ENCODE measurements at places on chromosomes 7 and 10.

DNA sequence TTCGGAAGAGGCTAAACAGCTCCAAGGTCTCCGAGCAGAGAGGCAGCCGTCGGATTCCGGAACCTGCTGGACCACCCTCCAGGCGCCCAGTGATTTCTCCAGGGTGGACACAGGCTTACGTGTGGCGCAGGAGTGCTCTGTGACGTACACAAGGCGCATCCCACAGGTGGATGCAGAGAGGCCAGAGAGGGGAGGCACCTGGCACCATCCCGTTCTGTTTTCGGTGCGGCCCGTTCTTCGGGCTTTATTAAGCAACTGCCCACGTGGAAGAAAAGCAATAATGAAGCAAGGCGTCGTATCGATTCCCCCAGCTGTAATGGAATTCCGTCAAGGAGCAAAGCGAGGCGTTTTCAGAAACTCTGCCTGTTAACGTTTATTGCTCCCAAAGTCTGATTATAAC, 163.6 kb downstream of the PTPRN2 start:
- no peak for DNase-seq

DNA sequence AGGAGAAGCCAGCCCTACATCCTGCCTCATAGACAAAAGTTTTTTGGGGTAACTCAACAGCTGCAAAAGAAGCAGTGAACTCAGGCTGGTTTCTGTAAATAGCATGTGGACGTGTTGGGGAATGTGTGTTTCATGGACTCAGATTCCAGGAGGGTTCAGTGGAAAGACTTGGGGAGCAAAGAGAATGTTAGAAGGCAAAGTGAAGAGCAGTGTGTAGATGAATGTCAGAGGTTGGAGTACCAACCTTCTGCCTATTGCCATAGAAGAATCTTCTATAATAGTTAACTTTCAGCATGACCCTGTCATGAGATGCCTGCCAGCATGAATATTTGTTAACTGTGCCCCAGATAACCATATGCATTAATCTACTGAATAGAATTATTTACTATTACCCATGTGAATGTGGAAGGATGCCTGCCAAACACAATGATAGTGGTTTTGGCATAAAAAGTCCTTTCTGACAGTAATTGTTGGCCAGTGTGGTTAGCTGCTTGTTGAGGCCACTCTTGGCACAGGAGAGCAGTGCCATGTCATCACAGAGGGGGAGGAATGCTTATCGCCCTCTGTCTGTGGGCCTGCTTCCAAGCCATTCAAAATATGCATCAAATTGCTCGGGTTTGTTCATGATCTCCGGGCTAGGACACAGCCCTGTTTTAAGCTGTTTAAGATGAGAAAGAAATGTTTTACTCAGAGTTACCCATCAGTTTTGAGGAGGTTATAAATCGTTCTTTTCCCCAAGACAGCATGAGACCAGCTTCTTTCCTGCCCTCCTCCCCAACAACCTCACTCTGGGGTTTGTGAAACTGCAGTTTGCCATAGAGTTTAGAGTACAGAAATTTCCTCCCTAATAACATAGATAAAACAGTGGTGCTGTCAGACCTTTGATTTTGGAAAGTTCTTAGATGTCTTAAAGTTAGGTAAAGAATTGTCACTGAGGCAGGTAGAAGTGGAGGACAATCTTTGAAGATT, 165.3 kb downstream of the WNT2 start:
- no peak for DNase-seq

DNA sequence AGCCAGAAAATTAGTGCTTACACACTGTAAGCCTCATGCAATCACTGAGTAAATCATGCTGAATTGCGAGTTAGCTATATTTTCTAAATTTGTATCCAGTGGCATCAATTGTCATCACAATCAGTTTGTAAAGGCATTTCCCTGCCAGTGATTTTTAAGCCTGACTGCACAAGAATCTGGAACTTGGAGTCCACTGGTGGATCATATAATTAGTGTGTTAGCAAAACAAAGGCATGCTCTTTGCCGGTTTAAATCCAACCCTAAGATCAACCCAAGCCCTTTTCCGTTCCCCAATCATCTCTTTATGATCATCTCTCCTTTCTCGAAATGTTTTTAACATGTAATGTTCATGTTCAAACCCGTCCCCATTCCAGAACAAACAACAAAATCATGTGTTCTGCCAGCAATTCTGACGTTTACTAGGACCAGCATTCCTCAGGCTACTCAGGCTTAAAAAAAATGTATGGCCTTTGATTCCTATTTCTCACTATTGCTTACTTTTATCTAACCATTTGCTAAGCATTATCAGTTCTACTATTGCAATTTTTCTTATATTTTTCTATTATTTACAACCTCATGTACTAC, 649.2 kb downstream of the SORCS1 start:
- DNase-seq: no peak

- DNase-seq: no peak
Observed at GRCh38 chr10:78528749-78529204, 495.1 kb downstream of the RPS24 start.

DNA sequence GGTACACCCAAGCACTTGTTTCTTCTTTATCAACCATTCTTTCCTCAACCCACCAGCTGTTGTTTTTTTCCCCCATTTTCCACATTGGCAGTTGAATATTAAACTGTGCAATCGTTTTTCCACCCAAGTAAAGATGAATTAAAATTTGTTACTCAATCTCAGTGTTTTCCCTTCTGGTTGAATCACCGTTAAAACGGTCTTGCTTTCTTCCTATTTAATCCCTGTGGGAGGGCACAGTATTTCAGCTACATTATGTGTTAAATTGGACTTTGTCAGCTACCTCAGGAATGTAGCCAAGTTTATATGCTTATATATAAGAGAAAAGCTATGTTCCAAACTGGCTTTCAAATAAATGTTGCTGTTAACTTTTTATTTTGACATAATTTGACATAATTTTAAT, 19.9 kb downstream of the SLC35G1 start:
- DNase-seq: no peak

DNA sequence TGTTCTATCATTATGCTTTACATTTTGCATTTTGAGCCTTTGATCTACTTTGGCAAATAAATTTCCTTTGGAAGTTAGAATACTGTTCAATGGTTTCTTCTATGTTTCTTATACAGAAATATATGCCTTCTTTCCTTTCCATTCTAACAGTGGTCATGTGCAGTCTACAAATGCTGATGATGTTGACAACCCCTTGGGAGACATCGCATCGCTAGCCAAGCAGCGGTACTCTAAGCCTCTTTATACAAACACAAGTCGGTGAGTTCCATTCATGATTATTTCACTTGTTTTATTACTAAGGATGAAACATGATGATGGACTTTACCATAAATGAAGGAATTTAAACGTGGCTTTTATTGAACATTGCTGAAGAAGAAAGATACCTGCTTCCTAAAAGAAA, 48.1 kb upstream of the ZPBP start:
- no peak for DNase-seq

DNA sequence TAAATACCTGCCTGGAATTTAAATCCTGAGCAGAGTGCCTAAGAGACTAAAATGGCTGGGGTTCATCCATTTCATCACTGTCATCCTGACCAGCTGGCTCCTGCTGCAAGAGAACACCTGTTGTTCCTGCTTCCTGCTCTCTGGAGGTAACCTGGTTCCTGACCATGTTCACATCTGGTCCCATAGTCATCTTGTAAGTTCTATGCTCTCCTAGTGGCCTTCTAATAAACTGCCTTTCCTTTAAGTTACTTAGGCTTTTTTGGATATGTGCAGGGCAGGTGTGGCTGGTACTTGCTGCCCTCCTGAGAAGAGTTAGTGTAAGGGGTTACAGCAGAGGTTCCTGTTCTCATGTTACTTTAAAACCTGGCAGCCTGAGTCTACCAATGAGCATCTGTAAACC, 80.0 kb downstream of the NRCAM start:
- no peak for DNase-seq

DNA sequence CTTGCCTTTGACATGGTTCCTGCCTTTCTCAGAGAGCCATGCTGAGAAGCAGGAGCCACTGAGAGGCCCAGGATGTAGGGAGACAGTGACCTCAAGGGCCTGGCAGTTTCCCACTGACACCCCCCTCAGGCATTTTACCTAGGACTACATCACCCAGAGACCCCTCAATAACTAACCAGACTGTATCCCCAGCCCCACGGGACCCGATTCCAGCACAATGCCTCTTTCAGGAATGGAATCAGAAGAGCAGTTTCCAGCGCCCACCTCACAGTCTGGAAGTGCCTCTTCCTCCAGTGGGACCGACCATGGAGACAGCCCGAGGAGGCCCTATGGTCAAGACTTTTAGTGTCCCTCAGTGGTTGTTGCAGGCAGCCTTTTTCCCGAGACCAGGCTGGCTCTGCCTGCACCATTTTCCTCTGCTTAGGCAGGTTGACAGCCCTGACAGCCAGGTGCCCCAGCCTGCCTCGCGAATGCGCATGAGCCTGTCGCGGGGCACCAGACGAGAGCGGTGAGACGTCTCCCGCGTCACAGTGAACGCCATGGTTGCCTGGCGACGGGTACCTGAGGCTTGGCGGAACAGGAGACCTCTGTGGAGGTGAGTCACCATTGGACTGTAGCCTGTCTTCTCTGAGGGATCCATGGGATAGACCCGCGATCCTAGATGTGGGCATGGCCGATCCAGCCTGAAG, 28.4 kb upstream of the ZNF273 start:
- DNase-seq: no peak

DNA sequence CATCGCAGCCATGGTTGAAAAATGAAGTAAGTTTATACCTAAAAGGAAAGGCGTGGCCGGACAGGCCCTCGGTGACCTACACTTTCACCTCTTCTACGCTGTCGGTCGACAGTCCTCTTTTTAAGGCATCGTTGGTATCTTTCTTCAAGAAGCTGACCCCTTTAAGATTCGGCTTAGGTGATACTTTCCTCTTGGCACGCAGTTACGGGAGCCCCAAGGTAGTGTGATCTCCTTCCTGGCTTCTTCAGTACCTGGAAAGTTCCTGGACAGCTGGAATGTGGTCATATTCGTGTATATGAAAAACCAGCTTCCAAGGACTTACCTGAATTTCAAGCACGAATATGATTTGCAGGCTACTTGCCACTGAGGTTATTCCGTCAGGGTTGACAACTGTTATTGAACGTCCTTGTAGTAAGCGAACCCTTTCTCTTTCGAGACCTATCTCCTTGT, 885 bp upstream of the SYPL1 start:
- DNase-seq: no peak

DNA sequence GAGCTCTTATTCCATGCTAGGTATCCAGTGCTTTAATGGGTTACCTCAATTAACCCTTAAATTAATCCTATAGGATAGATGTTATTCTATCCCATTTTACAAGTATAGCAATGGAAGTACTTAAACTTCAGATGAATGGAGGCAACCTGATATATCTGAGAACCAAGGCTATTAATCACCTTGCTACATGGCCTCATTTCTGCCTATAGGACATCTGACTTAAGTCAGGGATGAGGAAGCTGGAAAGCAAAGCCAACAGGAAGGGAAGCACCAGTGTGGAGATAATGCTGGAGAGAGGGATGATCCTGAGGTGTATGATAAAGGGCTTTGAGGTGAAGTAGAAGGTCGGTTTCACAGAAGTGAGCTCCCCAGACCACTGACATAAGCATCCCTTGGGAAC, 132.3 kb downstream of the CHN2 start:
- no peak for DNase-seq

DNA sequence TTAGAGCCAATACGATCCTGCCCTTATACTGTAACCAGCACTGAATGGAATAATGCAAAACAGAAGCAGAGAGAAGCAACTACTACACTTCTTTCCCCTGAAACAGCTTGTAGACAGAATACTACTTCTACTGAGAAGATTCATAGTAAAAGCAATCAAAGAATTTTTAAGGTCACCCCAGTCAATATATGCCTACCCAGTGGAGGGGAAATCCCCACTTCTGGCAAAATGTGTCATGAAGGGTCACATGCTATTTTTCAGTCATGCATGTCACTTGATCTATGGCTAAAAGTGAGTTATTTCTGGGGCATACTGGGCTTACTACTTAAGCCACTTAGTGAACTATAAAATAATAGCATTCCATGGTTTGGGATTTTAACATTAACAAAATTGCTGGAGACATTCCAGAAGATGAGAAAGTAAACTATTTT, 25.6 kb downstream of the IRF5 start:
- DNase-seq: no peak

DNA sequence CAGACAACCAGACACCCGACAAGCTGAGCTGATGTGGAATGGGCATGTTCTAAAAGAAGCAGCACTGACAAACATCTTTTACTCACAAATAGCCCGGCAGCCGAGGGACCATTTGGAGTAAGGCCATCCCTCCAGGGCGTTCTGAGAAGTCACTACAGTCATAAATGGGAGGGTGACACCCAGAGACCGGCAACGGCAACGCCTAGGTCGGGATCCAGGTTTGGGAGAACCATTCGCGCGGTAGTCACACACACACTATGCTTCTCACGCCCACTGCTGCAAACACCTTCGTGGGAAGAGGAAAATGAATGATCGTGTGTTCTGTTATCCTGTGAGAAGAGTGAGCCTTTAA, 9.8 kb downstream of the TNS3 start:
- DNase-seq: no peak
